Stimulated activated CD4-positive, alpha-beta T cell treated with anti-CD3 and anti-CD28 coated beads, Interleukin-1b, Interleukin-23, amount 100 ng/mL, for 4 hours (primary cell): ENCODE measurements at places on chromosomes 16 and 17.

GRCh38 chr16:1612320-1613111 is at the start of gene CRAMP1:
TSS of gene CRAMP1 (plus strand) at chr16:1612360. CDS start at chr16:1614640, 2,280 bp downstream.
- no peak for DNase-seq

DNA sequence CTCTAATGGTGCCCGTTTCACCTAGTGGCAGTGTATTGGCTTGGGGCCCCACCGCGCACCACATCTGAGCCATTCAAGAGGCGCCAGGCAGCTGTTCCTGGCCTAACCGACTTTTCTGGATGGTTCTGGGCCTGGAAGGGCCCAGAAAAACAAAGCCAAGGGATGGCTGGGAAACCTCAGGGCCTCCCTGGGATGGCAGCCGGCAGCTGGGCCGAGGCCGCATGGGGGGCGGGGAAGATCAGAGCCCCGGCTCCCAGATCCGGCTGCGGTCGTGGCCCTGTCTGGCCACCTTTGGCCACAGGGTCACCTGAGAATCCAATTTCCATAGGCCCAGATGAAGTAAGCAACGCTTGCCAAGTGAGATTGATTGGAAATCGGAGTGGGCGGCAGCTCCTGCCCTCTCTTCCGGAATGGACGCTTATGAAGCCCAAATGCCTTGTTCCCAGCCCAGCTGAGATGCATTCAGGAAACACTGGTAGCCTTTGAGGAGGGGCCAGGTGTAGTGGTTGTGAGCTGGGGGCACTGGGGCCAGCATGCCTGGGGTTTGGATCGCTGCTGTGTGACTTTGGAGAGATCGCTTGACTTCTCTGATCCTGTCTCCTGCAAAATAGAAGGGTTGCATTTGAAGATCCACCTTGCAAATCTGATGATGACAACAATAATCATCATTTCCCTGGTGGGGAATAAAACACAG is 163.8 kb upstream of the GSE1 start:
- no peak for DNase-seq

- DNase-seq = no peak
These were observed 537 bp downstream of the GOSR1 start for GRCh38 chr17:30477774-30478115.

DNA sequence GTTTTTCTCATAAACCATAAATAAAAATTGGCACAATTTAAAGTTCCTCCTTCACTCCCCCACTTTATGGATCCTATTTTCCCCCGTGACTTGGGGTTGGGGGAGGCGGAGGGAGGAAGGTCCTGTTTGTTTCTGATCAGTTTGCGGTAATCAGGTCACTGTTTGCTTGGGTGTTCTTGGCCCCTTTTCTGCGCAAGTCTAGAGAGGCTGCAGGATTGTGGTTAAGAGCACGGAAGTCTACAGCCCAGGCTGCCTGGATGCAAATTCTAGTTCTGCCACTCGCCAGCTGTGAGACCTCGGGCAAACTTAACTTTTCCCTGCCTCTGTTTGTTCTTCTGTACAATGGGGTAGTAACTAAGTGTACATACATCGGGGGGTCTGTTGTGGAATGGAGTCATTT is 12.1 kb downstream of the ATP2C2 start:
- DNase-seq = no peak

DNA sequence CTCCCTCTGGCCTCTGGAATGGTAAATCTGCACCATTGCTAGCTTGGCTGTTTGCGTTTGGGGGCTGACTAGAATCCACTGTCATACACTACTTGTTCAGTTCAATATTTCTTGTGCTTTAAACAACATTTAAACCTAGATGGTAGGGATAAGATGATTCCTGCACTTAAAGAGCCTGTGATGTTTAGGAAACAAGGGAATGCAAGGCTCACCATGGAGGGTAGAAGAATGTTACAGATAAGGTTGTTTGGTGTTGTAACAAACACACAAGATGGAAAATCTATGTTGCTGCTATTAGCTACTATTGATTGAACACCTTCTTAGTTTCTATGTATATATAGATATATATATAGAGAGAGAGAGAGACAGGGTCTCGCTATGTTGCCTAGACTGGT is 31.4 kb downstream of the YPEL2 start:
- DNase-seq = no peak

DNA sequence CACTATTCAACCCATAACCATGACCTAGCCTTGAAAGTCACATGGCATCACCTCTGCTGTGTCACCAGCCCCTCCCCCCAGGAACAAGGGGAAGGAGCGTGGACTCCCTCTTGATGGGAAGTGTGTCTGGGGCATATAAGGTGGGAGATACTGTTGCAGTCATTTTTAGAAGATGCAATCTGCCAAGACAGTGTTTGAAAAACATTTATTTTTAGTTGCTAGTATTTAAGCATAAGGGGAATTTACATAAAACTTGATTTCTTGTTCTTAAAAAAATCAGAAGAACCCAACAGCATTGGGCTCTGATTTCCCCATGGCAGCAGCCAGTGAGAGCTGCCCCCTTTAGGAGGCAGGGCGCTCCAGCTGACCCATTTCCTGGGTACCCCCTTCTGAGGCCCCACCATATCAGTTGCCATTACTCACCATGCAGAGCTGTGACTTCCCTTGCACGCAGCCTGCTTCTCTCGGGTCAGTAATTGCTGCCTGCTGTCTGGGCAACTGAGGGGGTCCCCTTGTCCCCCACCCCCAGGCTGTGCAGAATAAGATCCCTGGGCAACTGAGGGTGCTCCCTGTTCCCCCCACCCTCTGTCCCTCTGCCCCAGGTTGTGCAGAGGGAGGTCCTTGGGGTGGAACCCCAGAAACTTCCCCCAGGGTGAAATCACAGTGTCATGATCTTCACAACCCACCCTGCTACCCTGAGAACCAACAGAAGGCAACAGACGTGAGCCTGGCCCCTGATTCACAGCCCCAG is 11.8 kb upstream of the CDC42EP4 start:
- DNase-seq = no peak

DNA sequence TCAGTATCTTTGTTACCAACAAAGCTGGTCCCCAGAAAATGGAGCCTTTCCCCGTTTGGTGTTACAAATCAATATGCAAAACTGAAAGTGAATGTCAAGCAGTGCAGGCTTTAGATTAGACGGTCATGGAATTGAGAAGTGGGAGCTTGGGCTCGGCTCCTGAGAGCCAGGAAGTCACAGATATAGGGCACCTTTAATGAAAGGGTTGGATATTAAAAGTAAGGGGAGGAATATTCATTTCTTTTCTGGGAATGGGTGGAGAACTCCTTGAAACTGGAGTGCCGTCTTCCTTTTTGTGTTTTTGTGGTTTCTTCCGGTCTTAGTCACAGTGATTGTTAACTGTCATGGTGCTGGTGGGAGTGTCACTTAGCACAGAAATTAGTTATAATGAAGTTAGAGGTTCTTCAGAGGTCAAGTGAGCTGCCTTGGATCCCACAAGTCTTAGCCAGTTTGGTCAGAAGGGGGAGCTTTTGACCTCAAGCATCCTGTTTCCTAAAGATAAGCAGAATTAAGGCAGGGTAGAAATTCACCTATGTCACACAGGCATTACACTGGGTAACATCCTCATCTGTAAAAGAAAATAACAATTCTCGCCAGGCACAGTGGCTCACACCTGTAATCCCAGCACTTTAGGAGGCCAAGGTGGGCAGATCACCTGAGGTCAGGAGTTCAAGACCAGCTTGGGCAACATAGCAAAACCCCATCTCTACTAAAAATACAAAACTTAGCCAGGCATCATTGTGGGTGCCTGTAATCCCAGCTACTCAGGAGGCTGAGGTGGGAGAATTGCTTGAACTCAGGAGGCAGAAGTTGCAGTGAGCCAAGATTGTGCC is 9.6 kb upstream of the EIF1 start:
- no peak for DNase-seq

GRCh38 chr17:59425085-59425931 is 93.9 kb downstream of the YPEL2 start:
- DNase-seq = no peak

- no peak for DNase-seq
These were observed 24.2 kb upstream of the SSTR2 start for GRCh38 chr17:73140566-73140965.

- no peak for DNase-seq
These were observed 33.6 kb downstream of the LGALS9 start for GRCh38 chr17:27664606-27664965.

GRCh38 chr16:4646773-4647643 is 22.4 kb downstream of the MGRN1 start:
- no peak for DNase-seq

- no peak for DNase-seq
These were observed 41.1 kb upstream of the TANGO6 start for GRCh38 chr16:68802190-68802589.

DNA sequence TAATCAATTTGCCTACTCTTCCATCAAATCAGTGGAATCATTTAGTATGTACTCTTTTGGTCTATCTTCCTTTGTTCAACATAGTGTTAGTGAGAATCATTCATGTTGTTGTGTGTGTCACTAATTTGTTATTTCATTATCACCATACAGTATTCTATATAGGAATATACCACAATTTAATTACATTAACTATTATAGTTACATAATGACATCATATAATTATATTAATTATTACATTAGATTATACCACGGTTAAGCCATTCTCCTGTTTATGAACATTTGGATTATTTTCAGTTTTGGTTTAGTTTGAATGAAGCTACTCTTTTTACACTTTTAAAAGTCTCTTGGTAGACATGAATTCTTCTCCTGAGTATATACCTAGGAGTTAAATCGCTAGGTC is 40.4 kb downstream of the MYO1D start:
- no peak for DNase-seq
